A549 treated with GW870086 at 1 μM for 4 hours (cell line): ENCODE measurements at places on chromosomes 12 and 14. TPM values are rescaled to one million over a fixed set of nuclear protein-coding genes. Genes with fewer than 3 reads are reported as not detected.

Gene GPR84
- total RNA-seq = not detected in 5 replicates

Gene MORN3
- total RNA-seq = 0.10 to 0.35 TPM (median 0.21 TPM) in 5 replicates

Gene PDE3A
- total RNA-seq = 2.2 to 3.1 TPM (median 2.8 TPM) in 5 replicates

Gene CALM1
- 301 to 367 TPM (median 341 TPM) in 5 replicates for total RNA-seq
